ENCODE measurements at places on chromosomes 4 and X.

DNA sequence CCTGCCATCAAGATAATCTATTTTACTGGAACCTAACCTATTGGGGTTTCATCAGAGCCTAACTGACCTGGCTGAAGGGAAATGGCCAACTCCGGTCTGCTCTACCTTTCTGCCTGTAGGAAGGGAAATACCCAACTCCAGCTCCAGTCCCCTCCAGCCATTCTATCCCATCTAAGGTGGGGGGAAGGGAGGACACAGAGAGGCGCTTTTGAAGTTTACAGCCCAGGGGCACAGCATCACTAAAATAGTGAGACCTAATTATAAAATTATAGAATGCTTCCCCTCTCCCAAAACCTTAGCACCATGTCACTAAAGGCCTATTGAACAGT, 27.8 kb upstream of the ACSL4 start:
- no peak for DNase-seq

DNA sequence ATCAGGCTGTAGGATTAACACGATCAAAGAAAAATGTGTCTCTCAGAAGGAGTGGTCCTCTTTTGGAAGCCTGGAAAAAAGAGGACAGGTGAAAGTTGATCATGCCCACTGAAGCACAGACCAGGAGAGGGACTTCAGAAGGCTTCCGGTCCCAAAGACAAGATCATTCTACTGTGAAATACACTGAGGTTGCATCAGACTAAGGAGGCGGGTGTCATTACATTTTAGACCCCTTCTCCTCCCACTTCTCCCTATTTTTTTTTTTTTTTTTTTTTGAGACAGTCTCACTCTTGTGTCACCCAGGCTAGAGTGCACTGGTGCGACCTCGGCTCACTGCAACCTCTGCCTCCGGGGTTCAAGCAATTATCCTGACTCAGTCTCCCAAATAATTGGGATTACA, 67.5 kb downstream of the RBM47 start:
- no peak for DNase-seq

GRCh38 chr4:121070274-121070673, 2.1 kb downstream of the NDNF start:
- DNase-seq = no peak

- no peak for DNase-seq
Observed at GRCh38 chr4:41498177-41498576, 39.8 kb upstream of the LIMCH1 start.

DNA sequence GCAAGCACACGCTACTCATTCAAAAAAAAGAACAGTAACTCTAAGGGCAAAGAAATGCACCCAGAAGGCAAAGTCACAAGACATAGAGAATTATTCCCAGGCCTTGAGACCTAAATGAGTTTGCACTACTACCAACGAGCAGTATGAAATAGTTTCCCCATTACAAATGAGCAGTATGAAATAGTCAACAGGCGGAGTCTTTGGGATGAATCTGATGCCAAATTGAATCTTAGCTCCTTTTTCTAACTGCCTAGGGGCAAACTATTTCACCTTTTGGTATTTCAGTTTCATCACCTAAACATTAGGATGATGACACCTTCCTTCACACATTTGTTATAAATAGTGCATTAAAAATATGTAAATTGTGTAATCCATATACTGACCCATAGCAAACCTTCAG, 213.0 kb upstream of the FAT4 start:
- no peak for DNase-seq

Measured in DMS 273 treated with DMSO at 0.1 percent for 48 hours (cell line).